ENCODE measurements at places on chromosomes 12 and 14.

DNA sequence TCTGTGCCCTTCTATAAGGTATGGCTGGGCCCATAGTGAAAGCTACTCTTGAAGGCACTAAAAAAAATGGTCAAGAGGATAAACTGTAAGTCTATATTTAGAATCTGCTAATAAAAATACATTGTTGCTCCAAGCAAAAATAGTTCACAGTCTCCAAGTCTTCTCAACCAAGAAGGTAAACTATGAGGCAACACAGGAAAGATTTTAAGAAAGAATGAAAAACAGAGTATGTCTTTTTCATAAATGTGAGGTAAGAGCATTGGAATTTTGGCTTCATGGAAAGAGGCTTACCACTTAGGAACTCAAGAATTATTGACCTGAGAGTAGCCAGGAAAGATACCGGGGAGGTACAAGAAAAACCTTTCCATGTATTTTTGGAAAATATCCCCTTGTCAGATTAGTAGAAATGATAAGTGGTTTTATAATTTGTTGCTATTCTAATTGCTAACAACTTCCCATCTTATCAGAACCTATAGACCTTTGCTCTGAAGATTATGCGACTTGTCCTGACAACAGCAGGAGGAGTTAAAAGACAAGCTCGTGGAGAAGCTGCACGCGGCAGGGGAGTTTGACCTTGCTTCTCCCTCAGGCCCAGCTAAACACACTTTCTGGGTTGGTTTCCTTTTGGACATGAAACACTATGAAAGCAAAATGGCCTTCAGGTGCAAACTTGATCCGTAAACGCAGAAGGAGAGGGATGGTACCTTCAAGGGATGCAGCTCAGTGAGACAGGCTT, 238.1 kb downstream of the FOXN3 start:
- DNase-seq: no peak

DNA sequence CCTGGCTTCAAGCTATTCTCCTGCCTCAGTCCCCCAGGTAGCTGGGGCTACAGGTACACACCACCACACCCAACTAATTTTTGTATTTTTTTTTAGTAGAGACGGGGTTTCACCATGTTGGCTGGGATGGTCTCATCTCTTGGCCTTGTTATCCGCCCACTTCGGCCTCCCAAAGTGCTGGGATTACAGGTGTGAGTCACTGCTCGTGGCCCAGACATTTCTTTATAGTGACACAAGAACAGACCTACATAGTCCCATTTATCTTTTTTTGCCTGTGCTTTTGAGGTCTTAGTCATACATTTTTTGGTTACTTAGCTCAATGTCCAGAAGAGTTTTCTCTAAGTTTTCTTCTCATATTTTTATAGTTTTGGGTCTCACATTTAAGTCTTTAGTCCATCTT, 247.4 kb downstream of the SYT10 start:
- no peak for DNase-seq

DNA sequence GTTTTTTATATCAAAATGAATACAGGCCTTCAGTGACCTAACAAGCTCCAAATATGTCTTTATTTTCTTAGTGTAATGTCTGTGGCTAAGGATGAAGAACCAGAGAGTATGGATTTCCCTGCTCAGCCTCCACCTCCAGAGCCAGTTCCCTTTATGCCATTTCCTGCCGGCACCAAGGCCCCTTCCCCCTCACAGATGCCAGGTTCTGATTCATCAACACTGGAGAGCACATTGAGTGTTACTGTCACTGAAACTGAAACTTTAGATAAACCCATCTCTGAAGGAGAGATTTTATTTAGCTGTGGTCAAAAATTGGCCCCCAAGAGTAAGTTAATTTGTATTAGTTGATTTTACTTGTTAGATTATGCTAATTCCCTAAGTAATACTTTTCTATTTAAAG, 61.0 kb downstream of the KIAA0586 start:
- DNase-seq: no peak

- no peak for DNase-seq
These were observed 71.8 kb upstream of the LTA4H start for GRCh38 chr12:96107236-96107635.

- no peak for DNase-seq
These were observed 1.8 kb upstream of the ZBTB39 start for GRCh38 chr12:57008178-57008577.

DNA sequence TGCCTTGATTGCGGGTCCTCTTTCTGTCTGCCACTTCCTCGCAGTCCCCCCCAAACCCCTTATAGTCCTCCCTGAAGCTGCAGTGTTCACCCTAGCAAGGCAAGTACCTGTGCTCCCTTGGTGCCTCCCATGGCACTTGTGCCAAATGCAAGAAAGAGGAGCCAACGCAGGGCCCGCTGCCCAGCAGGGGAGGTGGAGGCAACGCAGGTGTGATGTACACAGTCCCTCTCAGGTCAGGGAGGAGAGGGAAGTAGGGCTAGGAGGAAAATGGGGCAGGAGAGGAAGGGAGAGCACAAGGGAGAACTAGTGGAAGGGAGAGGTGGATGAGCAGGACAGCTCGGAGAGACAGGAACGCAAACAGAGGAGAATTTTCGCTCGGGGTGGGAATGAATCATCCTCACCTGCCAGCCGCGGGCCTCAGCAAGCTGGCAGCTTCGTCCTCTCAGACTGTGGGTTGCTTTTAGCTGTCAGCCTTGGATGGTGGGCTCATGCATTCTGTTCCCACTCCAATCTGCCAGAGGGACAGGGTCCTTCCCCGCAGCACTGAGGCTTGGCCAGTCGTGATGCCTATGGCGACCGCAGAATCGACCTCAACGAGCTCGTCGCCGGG, 357.0 kb downstream of the CACNA1C start:
- DNase-seq: no peak

DNA sequence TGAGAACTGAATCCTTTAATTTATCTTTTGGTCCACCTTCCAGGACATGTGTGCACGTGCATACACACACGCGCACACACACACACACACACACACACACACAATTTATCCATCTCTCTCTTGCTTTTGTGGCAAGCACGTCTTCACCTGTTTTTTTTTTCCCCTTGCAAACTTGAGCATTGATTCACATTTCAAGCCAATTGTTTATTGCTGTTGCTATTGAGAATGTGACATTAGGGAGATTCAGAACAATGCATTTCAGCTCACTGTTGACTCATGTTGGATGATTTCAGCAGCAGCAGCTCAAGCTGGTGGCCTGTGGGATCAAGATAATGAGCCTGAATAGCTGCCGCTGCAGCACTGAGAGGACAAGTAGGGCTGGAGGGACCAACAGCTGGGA, 128.9 kb downstream of the SNAPC1 start:
- no peak for DNase-seq

- DNase-seq: peak; percentile 57
These were observed 91.8 kb downstream of the RGS6 start for GRCh38 chr14:72024043-72024407.

- DNase-seq: no peak
These were observed 39.5 kb downstream of the CLIP1 start for GRCh38 chr12:122382919-122383350.

DNA sequence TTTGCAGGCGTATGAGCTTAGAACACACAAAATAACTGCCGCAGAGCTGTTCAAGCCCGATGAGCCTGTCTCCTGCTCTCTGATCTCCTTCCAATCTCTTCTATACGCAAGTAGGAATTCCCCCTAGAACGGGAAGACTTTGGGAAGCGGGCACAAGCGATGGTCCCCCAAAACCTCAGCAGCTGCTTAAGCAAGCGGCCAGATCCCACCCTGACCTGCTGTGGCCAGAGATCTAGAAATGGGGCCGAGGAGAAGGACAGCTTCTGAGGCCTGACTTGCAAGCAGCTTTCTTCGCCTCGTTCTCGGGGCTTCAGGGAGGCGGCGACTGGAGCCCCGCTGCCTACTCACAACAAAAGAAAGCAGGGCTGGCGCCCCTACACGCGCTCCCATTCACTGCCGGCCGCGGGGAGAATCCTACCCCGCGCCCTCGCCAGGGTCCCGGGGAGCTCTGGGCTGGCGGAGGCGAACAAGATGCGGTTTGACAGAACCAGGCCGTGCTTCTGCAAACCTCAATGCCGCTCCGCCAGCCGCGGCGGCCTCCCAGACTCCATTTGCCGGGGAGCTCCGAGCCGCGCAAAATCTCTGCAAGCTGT, 922 bp downstream of the TBX5 start:
- DNase-seq: no peak

DNA sequence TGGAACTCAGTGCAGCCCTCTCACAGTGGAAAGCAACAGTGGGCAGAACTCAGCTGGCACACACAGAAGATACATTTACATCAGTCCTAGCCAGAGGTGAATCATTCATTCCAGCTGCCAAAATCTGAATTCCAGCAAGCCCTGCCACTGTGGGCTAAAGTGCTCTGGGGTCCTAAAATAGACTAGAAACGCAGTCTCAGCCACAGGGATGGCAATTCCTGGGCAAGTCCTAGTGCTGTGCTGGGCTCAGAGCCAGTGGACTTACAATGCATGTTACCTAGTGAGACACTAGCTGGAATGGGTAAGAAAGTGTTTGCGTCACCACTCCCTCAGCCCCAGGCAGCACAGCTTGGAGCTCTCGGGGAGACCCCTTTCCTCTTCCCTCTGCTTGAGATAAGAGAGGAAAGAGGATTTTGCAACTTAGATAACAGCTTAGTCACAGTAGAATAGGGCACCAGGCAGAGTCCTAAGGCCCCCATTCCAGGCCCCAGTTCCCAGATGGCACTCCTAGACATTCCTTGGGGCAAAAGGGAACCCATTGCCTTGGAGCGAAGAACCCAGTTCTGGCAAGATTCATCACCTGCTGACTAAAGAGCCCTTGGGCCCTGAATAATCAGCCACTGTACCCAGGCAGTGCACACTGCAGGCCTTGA, 592.9 kb downstream of the FSCB start:
- no peak for DNase-seq

GRCh38 chr12:103841690-103842584, 903 bp upstream of the NT5DC3 start:
- peak; percentile 72 for DNase-seq

GRCh38 chr12:6076776-6077691, 47.4 kb downstream of the VWF start:
- DNase-seq: no peak

DNA sequence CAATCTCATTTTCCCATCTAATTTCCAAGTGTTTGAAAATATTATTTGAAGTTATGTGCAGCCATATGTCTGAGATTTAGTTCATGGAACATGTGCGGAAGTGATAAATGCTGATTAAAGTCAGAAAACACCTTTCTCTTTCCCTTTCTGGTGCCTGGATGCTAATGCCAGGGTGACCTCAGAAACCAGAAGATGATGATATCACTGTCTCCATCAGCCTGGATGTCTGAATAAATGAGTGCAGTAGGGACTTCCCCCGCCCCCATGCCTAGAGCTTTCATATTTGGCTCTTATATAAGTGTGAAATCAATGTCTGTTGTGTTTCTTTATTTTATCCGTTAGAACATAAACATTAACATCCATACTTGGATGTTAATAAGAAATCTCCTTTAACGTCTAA, 261.9 kb upstream of the LRIG3 start:
- no peak for DNase-seq

- DNase-seq: no peak
These were observed 15.9 kb downstream of the MAP3K12 start for GRCh38 chr12:53483225-53483978.

- no peak for DNase-seq
These were observed 49.3 kb downstream of the SLC24A4 start for GRCh38 chr14:92372230-92372629.

- DNase-seq: no peak
These were observed 3.6 kb downstream of the ZNF839 start for GRCh38 chr14:102323102-102323501.

- DNase-seq: no peak
These were observed 130.2 kb downstream of the GCH1 start for GRCh38 chr14:54772451-54772881.

- no peak for DNase-seq
These were observed 12.2 kb upstream of the RHOJ start for GRCh38 chr14:63192085-63192484.

DNA sequence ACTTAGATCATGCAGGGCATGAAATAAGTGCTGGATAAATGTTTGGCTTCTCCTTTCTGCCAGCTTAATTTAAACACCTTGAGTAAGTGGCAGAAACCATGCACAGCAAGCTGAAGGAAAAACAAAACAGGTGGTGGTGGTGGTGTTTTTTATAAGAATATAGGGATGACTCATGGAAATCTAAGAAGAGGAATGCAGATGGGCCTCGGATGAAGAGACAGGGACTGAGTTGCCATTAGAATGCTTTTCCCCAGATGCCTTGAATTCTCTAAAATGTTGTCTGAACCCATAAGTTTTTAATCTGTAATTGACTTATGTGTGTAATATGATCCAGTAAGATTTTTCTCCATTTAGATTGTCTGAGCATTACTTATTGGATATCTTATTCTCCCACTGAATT, 93.1 kb upstream of the ZDHHC17 start:
- DNase-seq: no peak

GRCh38 chr14:89041257-89041582, 216.8 kb downstream of the TTC8 start:
- DNase-seq: no peak

DNA sequence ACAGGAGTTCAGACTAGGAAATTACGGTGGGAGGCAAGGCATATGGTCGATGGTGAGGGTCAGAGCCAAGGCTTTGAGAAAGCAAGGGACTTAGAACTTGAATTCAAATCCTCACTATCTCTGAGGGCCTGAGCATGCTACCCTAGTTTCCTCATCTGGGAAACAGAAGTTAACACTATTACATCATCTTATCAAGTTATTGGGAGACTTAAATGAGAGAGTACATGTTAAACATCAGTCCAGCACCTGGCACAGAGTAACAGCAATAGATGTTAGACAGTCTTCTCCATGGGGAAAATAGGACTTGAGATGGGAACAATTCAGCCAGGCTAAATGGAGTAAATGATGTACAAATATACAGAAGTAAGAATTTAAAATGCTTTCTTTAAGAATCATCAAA, 38.5 kb downstream of the SLC38A1 start:
- DNase-seq: no peak

DNA sequence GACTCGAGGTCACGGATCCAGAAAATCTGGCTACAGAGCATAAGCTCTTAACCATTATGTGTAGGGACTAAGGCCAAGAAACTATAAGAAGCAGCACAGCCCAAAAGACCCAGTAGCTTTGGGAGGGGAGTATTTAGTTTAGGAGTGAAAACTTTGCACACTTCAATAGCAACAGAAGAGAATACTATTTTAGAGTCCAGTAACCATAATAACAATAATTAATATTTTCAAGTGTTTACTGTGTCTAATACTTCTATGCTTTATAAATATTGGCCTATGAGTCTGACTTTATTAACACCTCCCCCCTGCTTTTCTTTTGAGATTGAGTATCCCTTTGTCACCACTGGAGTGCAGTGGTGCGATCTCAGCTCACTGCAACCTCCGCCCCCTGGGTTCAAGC, 82.8 kb downstream of the SUDS3 start:
- no peak for DNase-seq

DNA sequence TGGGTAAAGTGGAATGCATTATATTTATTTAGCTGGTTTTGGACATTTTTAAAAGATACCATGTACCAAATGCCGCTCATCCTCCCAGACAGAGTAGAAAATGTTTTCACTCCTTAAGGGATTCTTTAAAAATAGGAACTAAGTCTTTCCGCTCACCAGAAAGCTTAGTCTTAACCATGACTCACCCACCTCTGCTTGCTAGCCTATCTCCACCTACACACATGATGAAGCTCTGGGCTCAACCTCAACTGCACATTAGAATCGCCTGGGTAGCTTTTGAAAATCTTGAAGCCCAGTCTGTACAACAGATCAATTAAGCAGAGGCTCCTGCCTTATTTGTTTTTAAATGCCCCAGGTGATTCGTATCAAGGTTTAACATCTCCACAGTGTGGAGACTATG, 260.5 kb downstream of the NEDD1 start:
- no peak for DNase-seq
